ENCODE measurements at places on chromosomes 11 and 22.
A peak's percentile ranks its signal among the peaks of the same experiment; 100 is the strongest.

DNA sequence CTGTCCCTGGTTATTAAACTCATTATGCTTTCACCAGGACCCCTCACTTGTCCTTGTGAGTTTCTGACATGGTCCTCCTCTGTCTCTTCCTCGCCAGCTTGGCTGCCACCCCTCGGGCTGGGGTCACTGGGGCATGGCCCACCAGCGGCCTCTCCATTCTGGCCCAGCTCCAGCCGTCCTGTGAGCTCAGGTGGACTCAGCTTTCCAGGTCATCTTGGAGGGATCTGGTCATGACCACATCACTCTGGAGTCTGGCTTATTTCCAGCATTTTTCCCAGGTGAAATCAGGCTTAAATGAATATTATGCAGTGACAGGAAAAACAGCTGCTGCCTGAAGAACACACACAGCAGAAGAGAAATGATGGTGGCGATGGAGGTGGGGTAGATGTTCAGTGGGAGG lies 224.5 kb downstream of the ADAMTS15 start:
- no peak for DNase-seq

GRCh38 chr22:49934160-49934890 lies 15.9 kb downstream of the CRELD2 start:
- no peak for DNase-seq

DNA sequence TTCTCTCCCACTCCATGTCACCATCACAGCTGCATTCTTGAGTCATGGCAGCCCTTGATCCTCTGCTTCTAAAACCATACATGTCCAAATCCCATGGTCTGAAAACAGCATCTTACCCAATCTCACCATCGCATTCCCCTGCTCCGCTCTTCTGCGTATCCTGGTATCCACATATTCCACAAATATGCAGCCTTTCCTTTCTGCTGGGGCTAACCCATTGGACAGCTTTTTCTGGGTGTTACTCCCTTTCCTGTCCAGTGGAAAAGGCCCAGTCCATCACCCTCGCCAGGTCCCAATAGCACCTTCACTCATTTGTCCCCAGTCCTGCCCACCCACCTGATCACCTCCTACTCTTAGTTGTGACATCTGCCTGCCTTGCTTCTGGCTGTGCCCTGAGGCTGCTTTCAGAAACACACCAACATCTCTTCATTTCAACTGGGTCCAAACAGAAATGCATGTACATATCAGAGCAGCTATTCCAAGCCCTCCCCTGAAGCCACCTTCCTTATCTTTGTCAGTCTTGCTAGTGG lies 237.6 kb upstream of the TBCEL start:
- DNase-seq, result no peak

DNA sequence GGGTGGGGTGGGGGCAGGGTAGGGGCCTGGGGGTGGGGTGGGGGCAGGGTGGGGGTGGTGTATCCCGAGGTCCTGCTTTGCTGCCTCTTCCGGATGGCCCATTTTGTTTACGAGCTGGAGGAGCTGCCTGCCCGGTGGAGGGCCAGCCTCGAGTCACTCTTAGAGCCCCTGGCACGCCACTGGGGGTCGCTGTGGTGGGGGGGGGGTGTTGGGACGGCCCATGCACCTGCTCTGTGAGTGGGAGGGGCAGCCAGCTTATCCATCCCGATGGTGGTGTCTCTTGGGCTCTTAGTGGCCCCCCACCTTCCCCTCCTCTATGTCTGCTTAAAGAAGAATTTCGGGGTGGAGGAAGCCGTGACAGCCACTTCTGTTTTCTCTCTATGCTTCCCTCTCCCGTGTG lies 24.6 kb downstream of the MRGPRD start:
- no peak for DNase-seq

- DNase-seq, result no peak
Observed at GRCh38 chr11:10376061-10376460, 71.2 kb downstream of the ADM start.

DNA sequence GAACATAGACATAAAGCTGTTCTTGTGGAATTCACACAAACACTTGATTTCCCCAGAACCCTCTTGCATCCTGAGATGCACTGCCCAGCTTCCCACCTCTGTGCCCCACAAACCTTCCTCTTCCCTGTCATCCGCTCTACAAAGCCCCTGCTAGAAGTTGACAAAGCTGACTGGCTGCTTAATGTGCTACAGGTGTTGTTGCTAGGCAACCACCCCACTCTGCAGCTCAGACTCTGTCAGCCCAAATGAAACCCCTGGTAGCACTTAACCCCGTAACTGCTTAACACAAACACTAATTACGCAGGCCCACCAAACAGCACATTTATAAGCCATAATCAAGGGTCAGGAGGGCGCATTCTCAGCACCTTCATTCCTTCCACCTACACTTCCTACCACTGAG lies 172.0 kb upstream of the CADM1 start:
- DNase-seq, result no peak

- DNase-seq, result no peak
Observed at GRCh38 chr11:111162305-111162704, 83.2 kb upstream of the POU2AF2 start.

- no peak for DNase-seq
Observed at GRCh38 chr22:25067851-25068421, 115.4 kb downstream of the KIAA1671 start.

GRCh38 chr22:35218079-35218478 lies 39.2 kb upstream of the HMGXB4 start:
- DNase-seq, result no peak

- DNase-seq, result no peak
Observed at GRCh38 chr11:86931548-86932258, 23.5 kb downstream of the FZD4 start.

- DNase-seq, result no peak
Observed at GRCh38 chr11:12377824-12378593, 638 bp downstream of the PARVA start.

- no peak for DNase-seq
Observed at GRCh38 chr11:100687054-100687629, at the start of gene ARHGAP42. ARHGAP42 (plus strand) TSS chr11:100687288; CDS start chr11:100687679, 391 bp downstream.

- DNase-seq, result peak; percentile 65
Observed at GRCh38 chr11:63945477-63946163, 6.8 kb downstream of the NAA40 start.

- no peak for DNase-seq
Observed at GRCh38 chr11:125399945-125400344, 96.1 kb downstream of the FEZ1 start.

DNA sequence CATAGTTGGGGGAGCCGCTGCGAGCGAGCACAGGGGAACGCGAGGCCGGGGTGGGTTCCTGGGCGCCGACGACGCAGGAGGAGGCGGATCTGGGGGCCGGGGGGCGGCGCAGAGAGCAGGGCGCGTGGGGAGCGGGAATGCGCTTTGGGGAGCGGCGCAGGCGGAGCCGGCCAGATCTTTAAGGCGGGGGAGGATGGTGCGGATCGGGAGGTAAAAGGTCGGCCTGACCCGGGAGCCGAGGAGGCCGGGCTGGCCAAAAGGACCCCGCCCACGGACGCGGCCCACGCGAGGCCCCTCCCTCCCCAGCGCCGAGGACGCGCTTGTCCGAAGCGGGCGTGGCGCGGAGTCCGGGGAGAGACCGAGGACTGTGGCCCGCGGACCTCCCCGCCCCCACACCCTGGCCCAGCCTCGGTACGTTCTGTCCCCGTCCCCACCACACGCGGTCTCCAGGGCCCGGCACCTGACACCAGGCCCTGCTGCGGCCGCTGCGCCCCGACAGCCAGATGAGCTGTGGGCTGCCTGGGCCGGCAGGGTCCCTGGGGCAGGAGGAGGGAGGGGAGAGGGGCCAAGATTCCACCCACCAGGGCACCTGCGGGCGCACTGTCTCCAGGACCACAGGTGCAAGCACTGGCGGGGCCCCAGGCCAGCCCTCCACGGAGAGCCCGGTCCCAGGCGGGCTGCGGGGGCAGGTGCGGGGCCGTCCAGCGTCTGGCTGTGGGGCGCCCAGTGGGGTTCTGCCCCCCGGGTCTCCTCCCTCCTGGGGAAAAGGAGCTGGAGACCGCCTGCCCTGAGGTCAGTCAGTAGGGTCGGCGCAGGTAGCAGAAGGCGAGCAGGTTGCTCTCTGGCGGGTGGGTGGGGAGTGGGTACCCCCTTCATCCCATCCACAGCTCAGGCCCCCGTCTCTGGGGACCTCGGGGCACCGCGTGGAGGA lies 10.9 kb downstream of the PIM3 start:
- no peak for DNase-seq

DNA sequence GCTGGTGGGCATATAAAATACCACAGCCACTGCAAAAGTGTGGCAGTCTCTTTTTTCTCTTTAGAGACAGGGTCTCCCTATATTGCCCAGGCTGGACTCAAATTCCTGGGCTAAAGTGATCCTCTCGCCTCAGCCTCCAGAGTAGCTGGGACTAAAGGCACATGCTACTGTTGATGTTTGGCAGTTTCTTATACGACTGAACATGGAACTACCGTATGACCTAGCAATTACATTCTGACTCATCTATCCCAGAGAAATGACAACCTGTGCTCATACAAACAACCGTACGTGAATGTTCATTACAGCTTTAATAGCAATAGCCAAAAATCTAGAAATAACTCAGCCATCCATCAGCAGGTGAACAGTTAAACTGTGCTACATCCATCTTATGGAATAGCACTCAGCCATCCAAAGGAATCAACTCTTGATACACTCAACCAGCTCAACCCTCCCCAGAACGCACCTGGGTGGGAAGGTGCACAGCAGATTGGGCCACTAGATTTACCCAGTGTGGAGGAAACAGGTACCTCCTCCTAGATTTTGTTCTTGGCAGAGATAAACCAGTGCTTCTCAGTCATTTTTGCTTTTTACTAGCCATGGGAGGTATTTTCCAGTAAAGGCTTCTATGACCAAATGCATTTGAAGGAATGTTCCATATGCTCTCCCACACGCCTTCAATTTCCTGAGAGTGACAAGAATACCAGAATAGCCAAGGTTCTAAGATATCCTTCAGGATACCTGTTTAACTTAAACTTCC lies 130.5 kb downstream of the MED15 start:
- DNase-seq, result no peak

- no peak for DNase-seq
Observed at GRCh38 chr22:43092085-43092484, 2.9 kb upstream of the TTLL1 start.

DNA sequence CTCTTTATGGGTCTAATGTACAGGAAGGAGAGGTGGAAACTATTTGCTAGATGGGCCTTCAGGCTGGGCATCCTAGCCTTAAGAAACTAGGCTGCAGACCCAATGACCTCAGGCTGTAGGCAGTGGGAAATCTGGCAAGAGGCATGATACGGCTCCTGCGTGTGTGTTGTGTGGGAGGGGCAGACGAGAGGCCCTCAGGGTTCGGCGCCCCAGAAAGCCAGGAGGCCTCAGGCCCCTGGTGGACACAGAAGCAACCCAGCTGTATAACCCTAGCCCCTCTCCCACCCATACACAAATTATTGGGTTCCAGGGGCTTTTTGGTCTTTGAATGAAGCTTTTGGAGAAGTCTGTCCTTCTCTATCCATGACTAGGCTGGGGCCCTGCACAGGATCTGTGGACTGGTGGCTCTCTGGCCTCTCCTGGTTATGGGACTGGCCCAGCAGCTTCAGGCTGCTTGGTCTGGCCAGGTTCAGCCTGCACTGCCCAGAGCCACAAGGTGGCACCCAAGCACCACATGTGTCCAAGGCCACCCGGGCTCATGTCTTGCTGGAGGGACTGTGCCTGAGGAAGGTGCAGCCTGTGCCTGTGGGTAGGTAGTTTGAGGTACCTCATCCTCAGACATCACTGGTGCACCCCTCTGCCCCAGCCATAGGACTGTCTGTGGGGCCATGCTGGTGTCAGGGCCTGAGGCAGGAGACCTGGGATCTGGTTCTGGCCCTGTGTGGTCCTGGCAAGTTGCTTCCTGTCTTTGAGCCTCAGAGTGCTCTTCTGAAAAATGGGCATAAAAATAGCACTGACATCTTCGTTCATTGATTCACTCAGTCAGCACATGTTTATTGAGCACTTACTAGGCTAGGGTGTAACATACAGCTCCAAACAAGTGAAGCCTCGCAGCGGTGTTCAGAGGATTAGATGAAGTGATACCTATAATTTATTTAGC lies 87.5 kb downstream of the RRM1 start:
- peak; percentile 32 for DNase-seq

GRCh38 chr11:6633422-6634408 lies 14.5 kb upstream of the TPP1 start:
- DNase-seq, result no peak

- DNase-seq, result no peak
Observed at GRCh38 chr22:22558071-22558971, 744 bp downstream of the PRAME start.

DNA sequence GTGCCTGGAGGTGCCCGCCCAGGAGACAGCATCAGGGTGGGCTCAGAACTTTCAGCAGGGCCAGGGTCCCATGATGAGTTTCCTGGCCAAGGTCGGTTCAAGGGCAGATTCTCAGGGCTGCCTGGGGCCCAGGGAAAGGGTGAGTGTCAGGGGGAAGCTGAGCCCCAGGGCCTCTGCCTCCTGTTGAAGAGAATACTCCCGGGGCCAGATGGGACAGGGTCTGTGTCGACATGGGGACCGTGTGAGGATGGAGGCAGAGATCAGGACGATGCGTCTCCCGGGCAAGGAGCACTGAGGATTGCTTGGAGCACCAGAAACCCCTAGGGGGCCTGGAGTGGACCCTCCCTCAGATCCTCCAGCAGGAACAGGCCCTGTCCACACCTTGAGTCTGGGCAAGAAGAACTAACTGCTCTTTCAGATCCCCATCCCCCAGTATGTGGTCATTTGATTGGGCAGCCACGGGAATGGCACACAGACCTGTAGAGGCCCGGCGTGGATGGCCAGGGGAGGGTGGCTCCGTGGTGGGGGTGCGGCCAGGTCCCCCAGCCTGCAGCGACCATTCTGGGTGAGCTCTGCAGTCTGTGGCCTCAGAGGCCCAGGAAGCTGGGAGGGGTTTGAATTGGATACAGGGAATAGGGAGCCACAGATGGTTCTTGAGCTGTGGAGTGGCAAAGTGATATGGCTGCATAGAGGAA lies 1078.7 kb downstream of the BRD1 start:
- no peak for DNase-seq

DNA sequence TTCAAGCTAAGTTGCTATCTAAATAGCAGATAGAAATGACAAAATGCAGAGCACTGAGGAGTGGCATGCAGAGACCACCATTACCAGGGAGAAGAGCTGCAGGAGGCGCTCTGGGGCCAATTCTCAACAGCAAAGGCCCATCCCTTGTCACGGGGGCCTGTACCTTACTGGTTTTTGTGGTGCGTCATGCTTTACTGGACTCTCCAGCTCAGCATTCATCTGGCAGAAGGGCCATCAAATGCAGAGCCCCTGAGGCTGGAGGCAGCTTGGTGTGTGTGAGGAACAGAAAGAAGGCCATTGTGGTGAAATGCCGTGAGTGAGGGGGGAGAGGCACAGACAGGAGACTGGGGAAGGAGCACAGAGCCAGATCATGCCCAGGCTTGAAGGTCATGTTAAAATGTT lies 56.5 kb upstream of the NAV2 start:
- DNase-seq, result no peak

DNA sequence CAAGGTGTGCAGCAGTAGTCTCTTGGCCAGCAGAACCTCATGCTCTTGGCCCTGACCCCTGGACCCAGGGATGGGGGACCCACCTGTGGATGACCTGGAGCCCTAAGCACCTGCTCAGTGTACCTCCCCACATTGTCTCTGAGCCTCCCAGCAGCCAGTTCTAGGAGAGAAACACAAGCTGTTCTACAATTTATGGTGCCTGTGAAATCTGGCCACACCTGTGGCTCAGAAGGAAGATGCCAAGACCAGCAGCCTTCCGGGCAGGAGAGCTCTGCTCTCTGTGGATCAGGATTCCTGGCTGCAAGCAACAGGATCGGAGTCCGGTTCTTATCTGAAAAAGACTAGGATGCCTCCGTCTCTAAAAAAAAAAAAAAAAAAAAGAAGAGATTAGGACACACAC lies 103.6 kb upstream of the ANO1 start:
- DNase-seq, result no peak

Data from DMS153 (cell line).